ENCODE measurements at places on chromosomes 12 and 14.

DNA sequence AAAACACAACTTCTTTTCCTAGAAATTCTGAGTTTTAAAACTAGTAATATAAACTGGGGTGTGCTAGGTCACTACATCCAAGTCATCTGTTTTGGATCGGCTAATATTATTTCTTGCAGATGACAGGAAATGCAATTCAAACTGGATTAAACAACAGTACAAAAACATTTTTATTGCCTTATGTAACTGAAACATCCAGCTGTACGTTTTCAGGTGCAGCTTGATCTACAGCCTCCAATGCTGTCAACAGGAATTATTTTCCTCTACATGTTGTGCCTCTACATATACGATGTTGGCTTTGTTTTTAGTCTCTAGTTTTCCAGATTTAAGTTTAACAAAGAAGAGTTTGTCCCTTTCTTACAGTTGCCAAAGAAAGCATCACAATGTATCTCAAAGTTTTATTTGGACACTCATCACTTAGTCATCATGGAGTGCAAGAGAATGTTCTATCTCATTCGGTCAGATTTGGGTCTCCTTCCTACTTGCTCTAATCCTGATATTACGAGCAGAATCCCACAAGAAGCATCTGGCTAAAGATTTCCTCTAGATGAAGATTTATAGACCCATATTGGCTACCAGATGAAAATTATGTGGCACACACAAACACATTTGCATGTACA is 326.7 kb downstream of the SLC6A15 start:
- DNase-seq, result no peak

GRCh38 chr12:105982022-105982421 is 156.7 kb downstream of the NUAK1 start:
- no peak for DNase-seq

- DNase-seq, result no peak
Measured at GRCh38 chr12:107322063-107322462, 228.7 kb upstream of the CRY1 start.

GRCh38 chr14:91940209-91940608 is 7.3 kb downstream of the FBLN5 start:
- DNase-seq, result no peak

- DNase-seq, result no peak
Measured at GRCh38 chr12:133222211-133222610, 13.5 kb downstream of the ANHX start.

- no peak for DNase-seq
Measured at GRCh38 chr14:100575266-100575995, 11.8 kb downstream of the BEGAIN start.

DNA sequence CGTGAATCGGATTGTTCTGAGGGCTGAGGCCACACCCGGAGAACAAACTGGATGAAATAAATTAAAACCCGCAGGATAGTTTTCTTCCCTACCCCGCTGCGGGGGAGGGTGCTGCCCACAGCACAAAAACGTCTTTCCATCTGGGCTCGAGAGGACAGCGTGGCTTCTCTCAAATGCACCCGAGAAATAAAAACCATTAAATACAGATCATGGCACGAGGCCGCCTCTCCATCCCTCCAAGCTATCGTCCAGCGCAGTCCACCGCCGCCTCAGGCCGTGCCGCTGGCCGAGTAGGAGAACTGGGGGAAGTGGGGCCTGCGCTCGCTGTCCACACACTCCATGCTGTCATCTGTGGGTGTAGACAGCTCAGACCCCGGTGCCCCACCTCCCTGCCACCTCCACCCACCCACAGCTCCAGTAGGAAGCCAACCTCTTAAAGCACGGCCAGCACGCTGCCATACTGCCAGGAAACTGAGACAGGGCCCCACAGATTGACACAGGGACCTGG is 17.2 kb downstream of the SIVA1 start:
- no peak for DNase-seq

DNA sequence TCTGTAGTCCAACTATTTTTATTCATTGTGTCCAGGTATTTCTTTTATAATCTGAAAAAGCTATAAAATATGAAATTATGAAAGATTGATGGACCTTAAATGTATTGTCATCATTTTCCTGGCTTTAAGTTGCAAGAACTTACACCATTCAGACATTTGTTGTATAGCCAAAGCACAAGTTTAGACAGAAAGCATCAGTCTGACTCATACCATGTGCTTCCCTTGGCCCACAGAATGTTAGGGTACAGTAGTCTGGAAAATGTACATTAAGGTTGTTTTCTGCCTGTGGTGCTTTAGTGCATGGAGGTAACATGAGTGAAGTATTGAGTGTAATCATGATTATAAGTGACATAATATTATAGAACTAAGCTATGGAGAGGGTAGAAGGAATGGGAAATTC is 1002.5 kb downstream of the BCL11B start:
- no peak for DNase-seq

- no peak for DNase-seq
Measured at GRCh38 chr12:52812749-52813148, 1.2 kb downstream of the KRT4 start.
